ENCODE measurements at places on chromosomes 5 and 9.

DNA sequence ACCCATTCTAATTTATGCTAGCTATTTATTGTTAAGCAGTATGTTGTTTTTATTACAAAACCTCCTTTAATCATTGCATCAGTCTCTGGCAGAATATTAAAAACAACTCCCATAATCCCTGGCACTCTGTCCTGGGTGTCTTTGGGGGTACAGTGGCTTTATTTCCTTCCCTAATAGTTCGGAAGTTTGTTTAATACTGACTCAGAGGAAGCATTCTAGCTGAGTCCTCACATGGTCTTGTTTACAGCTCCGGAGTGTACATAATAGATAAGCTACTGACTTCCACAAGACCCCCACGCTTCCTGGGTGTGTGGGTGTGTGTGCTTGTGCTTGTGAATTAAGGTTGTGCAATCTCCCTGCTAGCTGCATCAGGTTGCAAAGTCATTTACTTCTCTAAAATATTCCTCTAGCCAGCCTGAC lies 149.8 kb upstream of the CDKN2B start:
- H3K4me3 ChIP-seq, result no peak overlapping the region
- H3K36me3 ChIP-seq, result no peaks in the 10 kb centered on the region
- no peaks in the 10 kb centered on the region for H3K27me3 ChIP-seq
- peaks cover 4% of the 10 kb centered on the region for H3K4me1 ChIP-seq

DNA sequence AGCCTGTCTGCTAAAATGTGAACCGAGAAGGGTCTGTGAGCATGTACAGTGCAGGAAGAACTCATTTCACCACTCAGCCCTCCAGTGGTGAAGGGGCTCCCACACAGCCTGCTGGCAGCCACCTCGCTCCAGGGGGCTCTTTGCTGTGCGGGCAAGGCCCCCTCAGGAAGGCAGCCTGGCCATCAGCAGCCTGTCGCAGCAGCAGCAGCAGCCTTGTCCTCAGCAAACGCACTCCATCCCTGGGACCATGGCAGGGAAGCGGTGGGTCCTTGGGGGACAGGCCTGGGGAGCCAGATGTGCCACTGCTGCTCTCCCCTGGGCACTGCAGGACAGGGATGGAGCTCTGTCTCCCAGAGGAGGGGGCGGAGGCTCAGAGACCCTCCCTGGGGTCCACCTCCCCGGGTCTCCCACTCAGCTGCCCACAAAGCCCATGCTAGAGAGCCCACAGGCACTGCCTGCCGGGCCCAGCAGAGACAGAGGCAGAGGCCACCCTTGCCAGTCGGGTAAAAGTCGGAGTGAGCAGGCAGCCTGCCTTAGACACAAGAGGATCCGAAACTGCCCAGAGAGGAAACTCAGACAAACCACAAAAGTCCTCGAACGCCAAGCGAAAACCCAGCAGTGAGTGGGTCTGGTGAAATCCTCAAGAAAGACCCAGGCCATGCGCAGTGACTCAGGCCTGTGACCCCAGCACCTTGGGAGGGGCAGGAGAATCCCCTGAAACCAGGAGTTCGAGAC lies 8.0 kb downstream of the BRD3 start:
- no peak overlapping the region for H3K27ac ChIP-seq
- no peak for DNase-seq
- no peaks in the 10 kb centered on the region for H3K4me1 ChIP-seq

DNA sequence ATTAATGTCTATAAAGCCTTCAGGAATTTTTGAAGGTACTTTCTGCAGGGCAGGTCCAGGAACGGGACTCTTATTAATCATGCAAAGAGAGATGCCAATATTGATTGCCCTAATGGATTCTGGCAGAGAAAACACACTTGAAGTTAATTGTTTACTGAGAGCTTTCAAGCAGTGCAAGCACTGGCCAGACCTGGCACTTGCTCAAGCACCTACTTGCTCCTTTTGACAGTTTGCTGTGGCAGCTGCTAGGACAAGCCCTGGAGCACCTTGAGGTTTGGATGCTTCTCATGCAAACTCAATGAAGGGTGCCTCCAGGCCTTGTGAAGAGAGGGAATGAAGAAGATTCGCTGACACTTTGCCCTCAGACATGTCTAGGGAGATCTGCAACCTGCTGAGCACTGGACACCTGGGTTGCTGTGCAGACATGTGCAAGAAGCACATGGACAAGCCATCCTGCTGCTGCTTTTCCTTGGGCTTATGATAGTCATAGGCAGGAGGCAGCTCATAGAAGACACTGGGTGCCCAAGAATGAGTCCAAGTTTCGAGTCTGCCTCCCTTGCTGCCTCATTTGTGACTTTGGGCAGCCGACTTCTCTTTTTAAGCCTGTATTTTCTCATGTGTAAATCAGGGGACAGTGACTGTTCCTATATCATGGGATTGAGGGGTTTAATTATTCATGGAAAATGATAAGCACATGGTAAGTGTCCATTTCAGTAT lies 88.8 kb upstream of the EQTN start:
- no peak overlapping the region for H3K4me3 ChIP-seq
- H3K36me3 ChIP-seq, result no peaks in the 10 kb centered on the region
- no peak for DNase-seq
- peaks cover 30% of the 10 kb centered on the region for H3K4me1 ChIP-seq
- H3K27ac ChIP-seq, result no peak overlapping the region

DNA sequence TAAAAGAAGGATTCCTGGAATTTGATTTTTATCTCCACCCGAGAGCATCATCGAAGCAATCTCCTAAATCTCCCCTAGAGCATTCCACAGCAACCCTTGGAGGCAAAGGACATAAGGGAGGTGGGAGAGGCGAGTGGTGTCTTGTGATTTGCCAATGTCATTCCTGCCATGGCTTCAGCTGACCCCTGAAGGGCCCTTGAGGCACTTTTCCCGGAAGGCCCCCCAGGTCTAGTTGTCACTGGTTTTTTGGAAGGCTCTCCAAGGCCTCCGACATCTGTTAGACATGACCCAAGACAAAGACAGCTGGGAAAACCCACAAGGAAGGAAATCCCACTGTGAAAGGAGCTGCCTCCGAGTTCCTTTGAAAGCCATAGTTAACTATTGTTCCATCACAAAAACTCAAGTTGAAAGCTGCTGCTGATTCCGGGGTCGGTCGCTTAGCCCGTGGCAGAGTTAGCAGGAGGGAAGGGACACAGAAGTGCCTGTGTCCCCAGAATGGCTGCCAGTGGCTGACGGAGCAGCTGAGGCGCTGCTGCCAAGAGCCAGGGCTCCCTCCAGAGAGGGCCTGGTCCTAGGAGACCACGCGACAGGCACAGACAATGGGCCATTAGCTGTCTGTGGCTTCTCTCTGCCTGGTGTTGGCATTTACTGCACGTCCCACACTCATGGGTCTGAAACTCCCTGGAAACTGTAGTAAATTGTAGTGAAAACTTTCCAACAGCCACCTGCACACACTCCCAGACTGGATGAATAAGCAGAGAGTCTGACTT lies 24.4 kb upstream of the TRIO start:
- H3K27ac ChIP-seq, result no peak overlapping the region
- no peak overlapping the region for H3K4me3 ChIP-seq
- no peak for DNase-seq
- H3K4me1 ChIP-seq, result no peaks in the 10 kb centered on the region
- no peaks in the 10 kb centered on the region for H3K36me3 ChIP-seq
- H3K27me3 ChIP-seq, result no peaks in the 10 kb centered on the region

DNA sequence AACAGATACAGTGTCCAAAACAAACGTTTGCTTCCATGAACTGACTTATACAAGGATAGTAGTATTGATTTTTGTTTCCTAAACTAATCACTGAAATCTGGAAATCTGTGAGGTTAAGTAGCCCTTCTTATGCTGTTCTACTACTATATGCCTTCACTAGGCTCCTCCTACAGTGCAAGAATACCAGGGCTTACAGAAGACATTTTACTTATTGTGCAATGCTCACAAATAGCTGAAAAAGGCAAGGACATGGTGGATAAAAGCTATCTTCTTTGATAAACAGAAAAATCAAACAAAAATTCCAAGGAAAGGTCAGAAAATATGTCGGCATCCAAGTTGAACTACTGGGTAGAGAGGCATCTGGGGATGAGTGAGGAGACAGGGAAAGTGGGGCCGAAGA lies 61.9 kb downstream of the OXCT1 start:
- no peaks in the 10 kb centered on the region for H3K4me1 ChIP-seq
- H3K27ac ChIP-seq, result no peak overlapping the region
- no peak for DNase-seq
- no peaks in the 10 kb centered on the region for H3K36me3 ChIP-seq
- no peak overlapping the region for H3K4me3 ChIP-seq

DNA sequence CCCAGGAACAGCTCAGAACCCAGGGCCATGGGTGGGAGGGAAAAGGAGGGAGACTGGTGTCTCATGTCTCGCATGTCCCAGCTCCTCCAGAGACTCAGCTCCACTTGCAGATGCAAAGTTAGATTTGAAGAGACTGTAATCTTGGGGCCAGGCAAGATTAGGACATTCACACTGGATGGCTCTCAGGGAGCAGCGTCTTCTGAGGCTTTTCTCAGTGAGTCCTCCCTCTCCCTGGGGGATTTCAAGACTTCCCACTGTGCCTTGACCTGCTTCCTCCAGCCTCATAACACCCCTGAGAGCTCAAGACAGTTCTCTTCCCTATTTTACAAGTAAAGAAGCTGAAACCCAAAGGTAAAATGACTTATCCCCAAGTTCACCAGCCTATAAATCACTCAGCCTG lies 10.5 kb upstream of the TCOF1 start:
- H3K4me3 ChIP-seq, result no peak overlapping the region
- no peaks in the 10 kb centered on the region for H3K4me1 ChIP-seq
- no peak overlapping the region for H3K27ac ChIP-seq

GRCh38 chr5:135030956-135031812 lies 2.8 kb downstream of the PITX1 start:
- peak overlapping the region; percentile 90 for H3K27ac ChIP-seq
- H3K4me3 ChIP-seq, result peak overlapping the region; percentile 83
- H3K27me3 ChIP-seq, result no peaks in the 10 kb centered on the region
- peaks cover 3% of the 10 kb centered on the region for H3K36me3 ChIP-seq

- H3K4me3 ChIP-seq, result no peak overlapping the region
- peaks cover 3% of the 10 kb centered on the region for H3K36me3 ChIP-seq
- H3K4me1 ChIP-seq, result peaks cover 17% of the 10 kb centered on the region
- DNase-seq, result peak; percentile 21
- H3K27ac ChIP-seq, result no peak overlapping the region
- no peaks in the 10 kb centered on the region for H3K27me3 ChIP-seq
Measured at GRCh38 chr5:1324719-1325190, 20.1 kb downstream of the CLPTM1L start.

DNA sequence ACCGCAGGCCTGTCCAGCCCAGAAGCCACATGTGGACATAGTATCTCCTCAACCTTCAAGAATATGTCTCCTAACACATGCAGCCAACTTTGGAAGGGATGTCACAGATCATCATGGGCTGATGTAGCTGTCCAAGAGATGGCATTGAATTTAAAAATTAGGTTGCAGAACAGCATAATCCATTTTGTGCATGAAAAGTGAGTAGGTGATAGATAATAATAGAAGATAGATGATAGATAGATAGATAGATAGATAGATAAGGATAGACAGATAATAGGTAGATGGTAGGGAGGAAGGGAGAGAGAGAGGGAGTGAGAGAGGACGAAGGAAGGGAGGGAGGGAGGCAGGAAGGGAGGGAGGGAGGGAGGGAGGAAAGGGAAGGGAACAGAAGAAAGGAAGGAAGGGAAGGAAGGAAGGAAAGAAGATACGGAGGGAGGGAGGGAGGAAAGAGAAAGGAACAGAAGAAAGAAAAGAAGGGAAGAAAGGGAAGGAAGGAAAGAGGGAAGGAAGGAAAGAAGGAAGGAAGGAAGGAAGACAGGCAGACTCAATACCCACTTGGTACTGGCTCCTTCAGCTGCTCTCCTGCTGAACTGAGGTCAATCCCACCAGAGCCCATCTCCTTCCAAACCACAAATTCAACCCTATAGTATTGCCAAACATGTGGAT lies 28.9 kb upstream of the ERGIC1 start:
- H3K27me3 ChIP-seq, result no peaks in the 10 kb centered on the region
- H3K36me3 ChIP-seq, result no peaks in the 10 kb centered on the region
- H3K27ac ChIP-seq, result no peak overlapping the region

- DNase-seq, result peak; percentile 58
- peaks cover 60% of the 10 kb centered on the region for H3K4me1 ChIP-seq
- H3K27ac ChIP-seq, result no peak overlapping the region
- no peaks in the 10 kb centered on the region for H3K36me3 ChIP-seq
- no peak overlapping the region for H3K4me3 ChIP-seq
- no peaks in the 10 kb centered on the region for H3K27me3 ChIP-seq
Measured at GRCh38 chr5:150589862-150590601, 50.4 kb upstream of the SYNPO start.

GRCh38 chr5:131270809-131271208 lies 7.0 kb downstream of the CDC42SE2 start:
- no peak overlapping the region for H3K27ac ChIP-seq
- H3K27me3 ChIP-seq, result no peaks in the 10 kb centered on the region
- H3K36me3 ChIP-seq, result no peaks in the 10 kb centered on the region
- peaks cover 8% of the 10 kb centered on the region for H3K4me1 ChIP-seq
- DNase-seq, result no peak

DNA sequence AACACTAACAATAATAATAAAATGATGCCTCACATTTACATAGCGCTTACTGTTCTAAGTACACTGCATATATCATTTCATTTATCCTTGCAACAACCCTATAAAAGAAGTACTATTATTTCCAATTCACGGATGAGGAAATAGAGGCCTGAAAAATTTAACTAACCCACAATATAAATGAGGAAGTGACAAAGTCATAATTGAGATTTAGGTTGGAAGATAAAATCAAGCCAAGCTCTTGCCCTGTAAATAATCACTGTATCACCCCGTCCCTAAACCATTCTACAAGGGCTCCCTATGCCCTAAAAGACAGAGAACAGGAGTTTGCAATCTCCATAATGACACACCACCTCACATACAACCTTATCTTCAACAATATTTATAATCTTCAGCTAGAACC lies 49.6 kb downstream of the STRBP start:
- no peaks in the 10 kb centered on the region for H3K36me3 ChIP-seq
- DNase-seq, result no peak
- no peaks in the 10 kb centered on the region for H3K4me1 ChIP-seq
- H3K27me3 ChIP-seq, result no peaks in the 10 kb centered on the region
- H3K27ac ChIP-seq, result no peak overlapping the region
- H3K4me3 ChIP-seq, result no peak overlapping the region

DNA sequence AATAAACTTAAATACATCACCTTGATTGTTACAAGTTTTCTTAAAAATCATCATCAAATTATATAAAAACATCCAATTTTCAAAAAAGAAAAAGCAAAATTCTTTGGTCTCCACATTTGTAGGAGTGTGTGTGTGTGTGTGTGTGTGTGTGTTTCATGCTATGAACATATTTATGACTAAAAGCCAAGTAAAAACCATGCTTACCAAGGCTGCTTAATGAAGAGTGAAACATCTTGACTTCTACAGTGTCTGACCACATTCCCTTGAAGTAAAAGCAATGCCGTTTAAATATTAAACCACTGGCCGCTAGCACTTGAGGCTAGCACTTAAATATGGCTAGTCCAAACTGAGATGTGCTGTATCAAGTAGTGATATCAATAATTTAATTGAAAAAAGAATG lies 549.1 kb upstream of the CCNG1 start:
- H3K27ac ChIP-seq, result no peak overlapping the region
- H3K4me3 ChIP-seq, result no peak overlapping the region
- no peak for DNase-seq
- H3K27me3 ChIP-seq, result no peaks in the 10 kb centered on the region

GRCh38 chr5:175741556-175741955 lies 83.7 kb downstream of the HRH2 start:
- DNase-seq, result no peak
- no peaks in the 10 kb centered on the region for H3K36me3 ChIP-seq
- no peak overlapping the region for H3K27ac ChIP-seq
- H3K4me1 ChIP-seq, result no peaks in the 10 kb centered on the region
- no peak overlapping the region for H3K4me3 ChIP-seq

GRCh38 chr9:108234811-108235210 lies 621.0 kb downstream of the ACTL7B start:
- no peaks in the 10 kb centered on the region for H3K4me1 ChIP-seq
- no peaks in the 10 kb centered on the region for H3K27me3 ChIP-seq
- no peaks in the 10 kb centered on the region for H3K36me3 ChIP-seq
- DNase-seq, result no peak
- H3K27ac ChIP-seq, result no peak overlapping the region
